Smooth muscle cell of the brain vasculature (primary cell): ENCODE measurements at places on chromosomes 2 and 18.

DNA sequence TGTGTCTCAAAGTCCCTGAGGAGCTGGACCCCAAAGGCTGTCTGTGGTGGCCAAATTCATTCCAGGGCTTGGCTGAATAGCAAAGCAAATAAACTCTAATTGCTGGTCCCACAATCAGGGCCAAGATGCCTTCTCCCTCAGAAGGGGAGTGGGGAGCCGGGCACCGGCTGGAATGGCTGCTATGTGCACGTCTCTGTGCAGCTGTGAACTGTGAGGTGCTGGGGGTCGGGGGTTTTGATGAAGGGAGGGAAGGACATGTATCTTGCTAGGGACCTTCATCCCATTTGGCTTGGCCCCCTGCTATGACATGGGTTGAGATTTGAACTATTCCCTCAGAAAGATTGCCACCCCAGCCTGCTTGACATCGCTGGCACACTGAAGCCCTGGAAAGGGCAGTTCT, 60.4 kb downstream of the CIB4 start:
- DNase-seq, result no peak

DNA sequence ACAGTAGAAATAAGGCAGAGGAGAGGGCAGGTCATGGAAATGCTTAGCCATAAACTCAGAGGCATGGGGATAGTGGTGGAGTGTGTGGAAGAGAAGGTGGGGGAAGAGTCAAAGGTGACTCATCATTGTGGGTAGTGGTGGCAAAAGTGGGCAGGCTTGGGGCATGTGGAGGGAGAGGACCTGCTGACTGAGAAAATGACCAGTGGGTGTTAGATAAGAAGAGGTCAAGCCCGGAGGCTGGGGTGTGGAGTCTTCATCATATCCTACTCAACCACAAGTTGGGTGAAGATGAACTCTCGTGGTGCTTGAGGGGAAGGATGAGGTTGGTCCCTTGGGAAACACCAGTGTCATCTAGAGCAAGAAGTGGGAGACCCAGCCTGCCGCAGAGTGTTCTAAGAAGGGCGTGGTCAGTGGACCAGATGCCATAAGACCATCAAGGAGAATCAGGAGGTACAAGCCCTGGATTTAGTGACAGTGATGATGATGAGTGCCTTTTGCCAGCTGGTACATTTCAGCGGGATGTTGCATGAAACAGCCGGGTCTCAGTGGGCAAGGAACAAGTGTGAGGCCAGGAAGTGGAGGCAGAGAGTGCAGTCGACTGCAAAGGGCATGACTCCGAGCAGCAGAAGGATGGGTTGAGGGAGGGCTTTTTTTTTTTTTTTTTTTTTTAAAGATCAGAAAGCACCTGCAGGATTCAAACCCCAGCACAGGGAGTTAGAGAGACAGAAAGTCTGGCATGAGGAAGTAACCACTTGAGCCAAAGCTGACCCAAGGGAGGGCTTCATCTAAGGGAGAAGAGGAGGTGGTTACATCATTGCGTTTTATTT, 122.6 kb upstream of the SPRED2 start:
- DNase-seq, result no peak

DNA sequence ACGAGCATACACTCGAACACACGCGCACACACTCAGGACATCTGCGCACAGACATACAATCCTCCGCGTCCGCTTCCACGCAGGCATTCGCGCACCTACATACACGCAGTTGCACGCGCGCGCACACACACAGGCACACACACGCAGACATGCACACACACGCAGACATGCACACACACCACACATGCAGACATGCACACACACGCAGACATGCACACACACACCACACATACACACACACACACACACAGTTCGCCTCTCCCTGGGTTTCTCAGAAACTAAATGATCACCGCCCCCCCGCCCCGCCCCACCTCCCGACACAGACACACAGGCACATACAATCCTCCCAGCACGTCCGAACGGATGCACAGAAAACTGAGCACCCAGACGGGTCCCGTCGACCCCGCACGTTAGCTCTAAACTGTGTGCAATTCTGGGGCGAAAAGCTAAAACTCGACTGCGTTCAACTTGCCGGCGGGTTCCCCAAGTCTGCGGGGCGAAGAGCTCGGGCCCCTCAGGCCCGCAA, 1.0 kb downstream of the EPHA4 start:
- no peak for DNase-seq

DNA sequence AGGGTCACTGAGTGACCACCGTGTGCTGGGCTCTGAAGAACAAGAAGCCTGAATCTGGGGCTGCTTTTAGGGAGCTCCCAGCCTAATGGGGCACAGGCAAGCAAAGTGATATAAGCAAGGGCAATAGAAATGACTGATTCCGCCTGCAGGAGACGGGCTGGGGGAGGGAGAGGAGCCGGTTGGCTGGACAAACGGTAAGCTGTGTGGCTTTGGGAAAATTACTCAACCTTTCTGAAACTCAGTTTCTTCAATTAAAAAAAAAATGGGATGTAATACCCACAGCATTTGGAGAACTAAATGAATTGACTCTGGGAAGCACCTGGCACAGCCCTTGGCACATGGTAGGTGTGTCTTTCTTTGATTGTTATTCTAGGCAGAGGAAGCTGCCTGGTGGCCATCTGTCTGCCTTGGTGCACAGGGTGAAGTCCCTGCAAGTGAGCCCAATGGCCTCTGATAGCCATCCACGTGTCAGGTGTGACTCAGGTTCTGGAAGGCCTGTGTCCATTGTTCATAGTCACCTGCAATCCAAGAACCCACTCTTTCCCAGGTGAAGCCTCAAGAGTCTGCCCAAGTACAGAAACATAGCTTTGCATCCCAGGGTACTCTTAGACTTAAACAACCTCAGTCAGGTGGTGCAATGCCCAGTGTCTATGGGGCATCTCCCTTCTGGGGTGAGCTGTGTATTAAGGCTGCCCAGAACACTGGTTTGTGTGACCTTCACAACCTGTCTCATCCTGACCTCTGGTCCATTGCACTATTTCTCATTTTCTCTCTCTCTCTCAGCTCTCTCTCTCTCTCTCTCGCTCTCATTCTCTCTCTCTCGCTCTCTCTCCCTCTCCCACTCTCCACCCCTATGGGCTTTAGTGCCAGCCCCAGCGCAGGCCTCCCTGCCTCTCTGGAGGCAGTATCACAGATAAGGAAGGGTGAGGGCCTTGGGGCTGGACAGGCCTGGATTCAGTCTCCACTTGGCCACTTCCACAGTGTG, 30.0 kb upstream of the NTSR2 start:
- DNase-seq, result no peak

DNA sequence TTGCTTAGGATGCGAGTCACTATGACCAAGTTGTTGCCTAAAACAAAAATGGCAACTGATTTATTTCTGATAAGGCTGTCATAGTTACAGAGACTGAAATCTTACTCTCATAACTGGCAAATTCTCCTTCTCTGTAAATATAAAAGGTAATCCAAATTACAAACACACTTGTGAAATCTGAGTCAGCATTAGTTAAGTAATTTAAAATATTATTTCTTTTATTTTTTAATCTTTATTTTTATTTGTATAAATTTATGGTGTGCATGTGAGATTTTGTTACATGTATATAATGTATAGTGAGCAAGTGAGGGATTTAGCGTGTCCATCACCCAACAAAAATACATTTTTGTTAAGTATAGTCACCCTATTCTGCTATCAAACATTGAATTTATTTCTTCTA, 1342.8 kb upstream of the TMEFF2 start:
- no peak for DNase-seq

DNA sequence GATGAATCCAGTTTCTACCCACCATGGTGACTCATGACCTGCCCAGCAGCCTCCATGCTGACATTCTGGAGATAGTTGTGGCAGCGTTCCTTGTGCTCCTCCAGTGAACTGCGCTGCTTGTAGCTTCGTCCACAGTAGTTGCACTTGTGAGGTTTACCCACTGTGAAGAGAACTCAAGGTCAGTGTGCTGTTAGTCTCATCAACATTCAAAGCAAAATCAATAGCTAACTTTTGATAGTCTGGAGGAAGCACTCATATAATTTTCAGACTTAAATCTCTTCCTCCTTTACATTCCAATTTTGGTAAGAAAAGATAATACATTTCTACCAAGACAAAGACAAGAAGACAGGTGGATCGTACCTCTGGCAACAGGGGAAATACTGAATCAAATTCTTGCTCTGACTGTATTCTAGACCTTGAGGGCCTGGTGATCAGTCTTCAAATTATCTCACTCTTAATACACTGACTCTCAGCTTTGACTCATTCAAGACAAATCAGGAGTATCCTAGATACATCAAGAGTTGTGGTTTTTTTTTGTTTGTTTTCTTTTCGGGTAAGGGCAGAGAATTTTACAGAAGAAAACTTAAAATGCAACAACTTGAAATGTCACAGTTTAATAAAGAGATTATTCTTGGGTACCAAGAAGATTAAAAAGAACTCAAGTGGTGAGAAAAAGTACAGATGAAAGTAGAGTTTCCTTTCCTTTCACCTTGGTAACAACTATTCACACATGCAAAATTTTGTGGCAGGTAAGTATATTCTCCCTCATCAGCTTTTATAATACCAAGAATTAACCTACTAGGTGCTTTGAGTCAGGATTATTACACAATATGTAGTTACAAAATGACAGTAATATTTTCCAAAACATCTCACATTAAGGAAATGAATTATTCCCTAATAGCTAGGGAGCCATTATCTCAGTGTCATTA, 129.2 kb downstream of the IKZF2 start:
- DNase-seq, result no peak

GRCh38 chr2:228224410-228224809, 42.9 kb upstream of the SPHKAP start:
- no peak for DNase-seq

DNA sequence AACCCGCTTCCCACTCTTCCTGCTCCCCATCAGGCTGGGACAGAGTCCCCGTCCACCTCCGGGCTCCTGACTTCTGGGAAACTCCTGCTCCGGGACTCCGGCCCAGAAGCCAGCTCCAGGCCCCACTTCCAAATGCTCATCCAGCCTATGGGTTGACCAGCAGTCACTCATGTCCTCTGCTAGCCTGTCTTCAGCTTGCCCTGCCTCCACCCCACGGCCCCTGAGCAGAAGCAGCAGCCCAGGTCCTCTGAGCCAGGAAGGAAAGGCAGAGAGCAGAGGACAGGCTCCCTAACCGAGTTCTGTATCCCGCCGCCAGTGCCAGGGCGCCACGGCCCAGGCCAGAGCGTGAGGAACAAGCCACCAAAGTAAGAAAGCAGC, 86.4 kb upstream of the ID2 start:
- no peak for DNase-seq

DNA sequence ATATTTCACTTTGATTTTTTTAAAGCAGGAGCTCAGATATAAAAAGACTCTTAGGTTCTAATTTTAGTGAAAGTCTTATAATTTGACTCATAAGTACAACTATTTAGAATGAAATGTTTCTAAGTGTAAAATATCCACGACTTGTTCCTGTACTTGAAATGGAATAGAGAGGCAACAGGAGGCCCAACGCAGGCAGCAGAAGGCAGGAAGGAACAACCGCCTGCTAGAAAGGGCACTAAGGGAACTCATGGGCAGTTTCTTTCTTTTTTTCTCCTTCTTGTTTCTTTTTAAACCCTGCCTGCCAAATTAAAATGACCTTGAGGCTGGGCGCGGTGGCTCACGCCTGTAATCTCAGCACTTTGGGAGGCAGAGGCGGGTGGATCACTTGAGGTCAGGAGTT, 51.0 kb downstream of the RBMS1 start:
- no peak for DNase-seq

GRCh38 chr18:46301081-46301480, 196.9 kb downstream of the HAUS1 start:
- DNase-seq, result no peak

- no peak for DNase-seq
These were observed 188.0 kb upstream of the NT5C1B start for GRCh38 chr2:18777250-18777812.

DNA sequence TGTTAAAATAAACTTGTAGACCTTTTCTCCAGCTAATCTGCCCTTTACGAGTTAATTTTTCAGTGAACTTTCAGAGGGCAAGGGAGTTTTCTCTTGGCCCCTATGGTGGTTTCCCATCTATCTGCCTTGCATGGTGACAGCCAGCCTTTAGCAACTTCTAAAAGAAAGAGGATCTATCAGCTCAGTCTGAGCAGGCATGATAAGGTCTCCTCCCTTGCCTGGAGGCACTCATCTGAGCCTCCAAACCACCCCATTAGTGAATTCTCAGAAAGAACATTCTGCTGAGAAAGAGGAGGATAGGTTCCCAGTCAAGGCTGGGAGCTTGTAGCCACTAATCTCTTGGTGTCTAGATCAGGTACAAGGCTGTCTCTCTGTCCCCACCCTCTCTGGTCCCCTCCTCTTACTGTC, 10.7 kb upstream of the GYPC start:
- DNase-seq, result no peak

GRCh38 chr2:157359628-157360027, 34.0 kb upstream of the ERMN start:
- no peak for DNase-seq

GRCh38 chr2:47592381-47592780, 189.4 kb downstream of the MSH2 start:
- no peak for DNase-seq

DNA sequence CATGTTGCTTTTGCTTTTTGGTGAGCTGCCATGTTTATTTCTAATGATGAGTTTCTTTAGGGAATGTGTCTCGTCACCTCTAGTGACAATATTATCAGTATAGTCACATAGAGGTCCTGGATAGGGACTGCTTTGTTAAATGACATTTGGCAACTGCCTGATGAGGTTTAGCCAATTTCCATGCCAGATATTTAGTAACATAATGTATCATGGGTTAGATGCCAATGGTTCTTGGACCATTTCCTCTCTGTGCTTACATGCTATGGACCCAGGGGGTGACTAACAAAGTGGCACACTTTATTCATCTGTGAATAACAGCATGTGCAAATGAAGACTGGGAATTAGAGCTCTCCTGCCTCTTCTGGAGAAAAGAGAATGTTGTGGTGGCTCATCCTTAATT, 56.2 kb upstream of the RAB27B start:
- no peak for DNase-seq

- no peak for DNase-seq
These were observed 249.8 kb upstream of the ATP5MC3 start for GRCh38 chr2:175431101-175431946.

DNA sequence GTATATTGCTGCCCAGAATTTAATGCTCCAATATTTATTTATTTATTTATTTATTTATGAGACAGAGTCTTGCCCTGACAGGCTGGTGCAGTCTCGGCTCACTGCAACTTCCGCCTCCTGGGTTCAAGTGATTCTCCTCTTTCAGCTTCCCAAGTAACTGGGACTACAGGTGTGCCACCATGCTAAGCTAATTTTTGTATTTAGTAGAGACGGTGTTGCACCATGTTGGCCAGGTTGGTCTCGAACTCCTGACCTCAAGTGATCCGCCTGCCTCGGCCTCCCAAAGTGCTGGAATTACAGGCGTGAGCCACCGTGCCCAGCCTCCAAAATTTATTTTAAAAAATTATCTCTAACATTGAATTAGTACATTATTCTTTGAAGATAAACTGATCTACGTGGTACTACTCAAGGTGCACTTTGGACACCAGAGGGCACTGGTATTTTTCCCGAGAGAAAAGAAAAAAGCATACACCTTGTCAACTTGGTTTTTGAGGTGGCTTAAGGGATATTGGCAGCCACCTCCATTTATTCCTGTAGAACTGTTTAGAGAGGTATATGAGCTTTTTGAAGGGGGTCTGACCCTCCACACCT, 1.4 kb upstream of the IDH1 start:
- DNase-seq, result no peak
